ENCODE measurements at places on chromosomes 12 and 14.
A peak's percentile ranks its signal among the peaks of the same experiment; 100 is the strongest.

DNA sequence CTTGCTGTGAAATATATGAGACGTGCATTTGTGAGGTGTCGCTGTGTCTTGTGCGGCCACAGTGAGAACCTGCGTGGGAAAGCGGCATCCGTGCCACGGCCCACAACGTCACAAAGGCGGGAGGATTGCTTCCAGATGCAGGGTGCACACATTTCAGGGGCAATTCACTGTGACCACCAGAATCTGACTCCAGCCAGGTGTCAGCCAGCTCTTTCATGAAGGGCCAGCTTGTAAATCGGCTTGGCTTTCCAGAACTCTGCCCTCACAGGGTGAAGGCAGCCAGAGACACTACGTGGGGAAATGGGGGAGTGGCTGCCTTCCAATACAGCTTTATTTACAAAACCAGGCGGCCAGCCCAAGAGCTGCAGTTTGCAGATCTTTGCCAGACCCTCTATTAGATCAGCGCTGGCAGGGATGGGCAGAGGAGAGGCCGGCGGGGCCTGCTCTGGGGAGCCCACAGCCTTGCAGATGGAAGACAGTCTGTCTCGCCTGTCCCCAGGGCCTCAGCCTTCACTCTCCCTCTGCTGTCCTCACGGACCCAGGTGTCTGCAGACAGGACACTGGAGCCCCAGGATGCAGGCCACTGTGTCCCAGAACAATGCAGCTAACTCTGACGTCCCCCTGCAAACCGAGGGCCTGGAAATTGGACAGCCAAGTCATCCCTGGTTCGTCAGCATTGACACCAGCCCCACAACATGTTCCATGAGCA, 53.5 kb downstream of the ADGRD1 start:
- no peak for DNase-seq

GRCh38 chr12:12590961-12591360, 20.7 kb upstream of the CREBL2 start:
- DNase-seq: no peak

- no peak for DNase-seq
These were observed 7.9 kb downstream of the MBD6 start for GRCh38 chr12:57530396-57531142.

DNA sequence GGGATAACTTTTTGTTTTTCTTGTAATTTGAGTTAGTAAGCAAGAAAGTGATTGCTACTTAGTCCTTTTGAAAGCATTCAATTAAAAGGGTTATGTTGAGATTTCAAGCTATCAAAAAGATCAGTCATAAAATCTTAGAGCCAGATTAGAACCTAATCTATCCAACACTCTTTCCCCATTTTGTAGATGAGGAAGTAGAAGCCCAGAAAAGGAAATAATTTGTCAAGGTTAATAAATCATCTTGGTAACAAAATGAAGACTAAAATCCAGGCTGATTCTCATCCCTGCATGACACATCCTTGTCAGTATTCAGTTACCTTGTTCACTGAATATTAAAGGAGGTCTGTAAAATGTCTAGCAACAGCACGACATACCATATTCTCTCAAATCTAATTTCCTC, 26.5 kb downstream of the PPP1R13B start:
- DNase-seq: no peak

DNA sequence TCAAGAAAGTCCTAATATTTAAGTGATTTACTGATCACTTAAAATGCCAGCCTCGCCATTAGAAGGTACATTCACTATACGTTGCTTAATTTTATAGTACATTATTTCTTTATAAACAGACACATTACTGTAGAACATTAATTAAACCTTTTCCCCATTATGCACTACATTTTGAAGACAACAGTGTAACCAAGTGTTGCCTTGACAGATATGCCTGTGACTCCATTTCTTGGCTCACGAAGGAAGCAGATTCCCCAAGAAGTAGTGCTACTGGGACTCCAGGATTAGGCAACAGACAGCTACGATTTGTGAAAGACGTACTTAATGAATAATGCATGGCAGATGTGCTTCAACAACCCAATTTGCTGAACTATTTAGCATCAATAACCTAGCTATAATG, 394.8 kb downstream of the RPS29 start:
- DNase-seq: no peak

DNA sequence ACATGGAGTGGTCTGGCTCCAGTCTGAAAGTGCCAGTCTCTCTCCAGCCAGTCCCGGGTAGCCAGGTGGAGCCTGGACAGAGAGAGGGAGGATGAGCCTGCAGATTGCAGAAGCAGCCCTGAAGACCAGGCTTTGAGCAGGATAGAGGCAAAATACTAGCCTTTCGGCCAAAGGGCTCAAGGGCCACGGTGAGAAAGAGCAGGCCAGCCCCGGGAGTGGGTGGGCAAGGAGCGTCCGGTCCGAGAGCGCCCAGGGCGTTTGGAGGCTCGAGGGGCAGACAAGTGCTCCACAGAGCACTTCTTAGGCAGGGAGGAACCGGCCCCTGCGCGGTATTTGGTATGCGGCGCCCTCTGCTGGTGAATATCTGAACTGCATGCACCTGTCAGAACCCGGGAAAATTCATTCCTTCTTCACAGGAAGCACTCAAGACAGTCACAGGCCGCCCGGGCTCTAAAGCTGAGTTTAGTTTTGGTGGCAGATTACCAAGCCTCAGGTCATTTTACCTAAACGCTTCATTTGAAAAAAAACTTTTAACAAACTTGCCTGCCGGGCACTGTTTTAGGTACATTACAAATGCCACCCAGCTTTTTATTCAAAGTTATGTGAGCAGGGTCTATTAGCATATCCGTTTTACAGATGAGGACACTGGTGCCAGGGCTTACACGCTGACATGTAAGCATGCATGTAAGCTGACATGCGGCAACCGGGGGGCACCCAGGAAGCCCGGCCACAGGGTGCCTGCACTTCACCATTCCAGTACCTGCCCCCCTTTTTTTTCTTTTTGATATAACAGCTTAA, 21.0 kb upstream of the PSMC1 start:
- DNase-seq: peak; percentile 28

DNA sequence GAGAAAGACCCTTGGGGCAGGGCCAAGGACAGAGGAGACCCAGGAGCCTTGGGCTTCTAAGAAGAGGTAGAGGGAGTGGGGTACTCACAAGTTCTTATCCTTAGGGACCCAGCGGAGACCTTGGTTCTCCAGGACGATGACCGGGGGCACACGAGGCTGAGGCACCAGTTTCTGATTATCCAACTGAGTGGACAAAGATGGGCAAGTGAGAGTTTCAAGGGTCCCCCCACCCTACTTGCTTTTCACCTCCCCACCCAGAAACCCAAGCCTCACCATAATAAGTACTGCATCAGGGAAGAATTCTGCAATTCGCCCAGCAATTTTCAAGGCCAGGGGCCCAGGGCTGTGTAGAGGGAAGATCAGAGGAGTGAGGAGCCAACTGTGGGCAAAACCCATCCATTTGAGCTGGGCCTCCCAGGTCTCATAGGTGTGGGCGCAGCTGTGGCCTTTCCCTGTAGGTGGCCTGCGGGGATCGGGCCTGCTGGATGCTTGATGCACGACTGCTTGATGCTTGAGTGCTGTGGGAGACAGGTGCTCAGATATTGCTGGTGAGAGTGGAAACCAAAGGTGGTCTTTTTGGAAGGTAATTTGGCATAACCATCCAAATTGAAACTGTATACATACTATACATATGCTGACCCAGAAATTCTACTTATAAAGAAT, 2.0 kb downstream of the EMC9 start:
- DNase-seq: no peak

GRCh38 chr12:104809251-104809650, 148.8 kb downstream of the SLC41A2 start:
- no peak for DNase-seq

- DNase-seq: peak; percentile 77
These were observed 1553.8 kb upstream of the FLRT2 start for GRCh38 chr14:83975841-83976770.

GRCh38 chr12:89968151-89968700, 259.6 kb upstream of the ATP2B1 start:
- DNase-seq: no peak

GRCh38 chr14:73269729-73270531, 32.6 kb downstream of the PAPLN start:
- DNase-seq: peak; percentile 7

GRCh38 chr12:114408886-114409851, 3.2 kb upstream of the TBX5 start:
- peak; percentile 18 for DNase-seq

- no peak for DNase-seq
These were observed 13.7 kb downstream of the SIX4 start for GRCh38 chr14:60710494-60710893.

DNA sequence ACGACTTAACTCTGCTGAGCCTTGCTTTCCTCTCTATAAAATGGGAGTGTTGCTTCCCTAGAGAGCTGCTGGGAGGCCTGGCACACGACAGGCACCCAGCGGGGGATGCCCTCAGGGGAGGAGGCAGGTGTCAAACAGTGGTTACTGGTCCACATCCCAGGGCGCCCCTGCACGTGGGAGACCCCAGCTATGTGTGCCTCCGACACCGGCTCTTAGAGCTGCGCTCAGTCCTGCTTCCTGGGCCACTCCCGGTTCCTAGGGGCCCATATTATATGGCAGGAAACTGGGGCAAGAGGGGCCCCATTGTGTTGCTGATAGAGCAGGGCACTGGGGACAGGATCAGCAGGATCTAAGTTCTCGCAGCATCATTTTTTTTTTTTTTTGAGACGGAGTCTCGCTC, 47.3 kb downstream of the CHGA start:
- DNase-seq: no peak

DNA sequence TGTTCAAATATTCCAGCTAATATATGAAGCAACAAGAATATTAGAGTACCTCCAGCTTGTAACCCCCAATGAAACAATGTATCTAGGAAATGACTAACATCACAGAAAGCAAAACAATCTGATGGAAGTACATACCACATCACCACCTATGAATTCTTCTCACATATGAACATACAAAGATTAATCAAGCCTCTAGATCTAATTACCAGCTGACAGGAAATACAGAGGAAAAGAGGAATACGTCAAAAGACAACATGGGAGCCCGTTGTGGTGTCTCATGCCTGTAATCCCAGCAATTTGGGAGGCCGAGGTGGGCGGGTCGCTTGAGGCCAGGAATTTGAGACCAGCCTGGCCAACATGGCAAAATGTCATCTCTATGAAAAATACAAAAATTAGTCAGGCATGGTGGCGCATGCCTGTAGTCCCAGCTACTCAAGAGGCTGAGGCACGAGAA, 7.5 kb downstream of the NEDD8 start:
- peak; percentile 94 for DNase-seq

- DNase-seq: peak; percentile 76
These were observed 24.3 kb upstream of the EMP1 start for GRCh38 chr12:13171921-13172859.

DNA sequence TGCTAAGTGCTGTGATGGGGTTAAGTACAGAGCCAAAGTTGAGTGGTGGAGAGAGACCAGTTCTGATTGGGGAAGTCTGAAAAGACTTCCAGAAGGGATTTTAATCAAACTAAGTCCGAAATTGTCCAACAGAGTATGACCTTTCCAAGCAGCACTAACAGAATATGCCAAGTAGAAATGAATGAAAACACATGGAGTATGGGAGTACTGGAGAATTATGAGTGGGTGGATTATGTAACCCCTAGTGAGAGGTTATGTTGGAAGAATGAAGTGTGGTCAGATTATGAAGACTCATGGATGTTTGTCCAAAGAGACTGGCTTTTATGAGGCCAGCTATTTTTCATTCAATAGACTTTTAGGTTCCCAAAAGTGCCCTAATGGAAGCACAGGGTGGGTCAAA, 94.0 kb upstream of the PLEKHA5 start:
- DNase-seq: no peak

DNA sequence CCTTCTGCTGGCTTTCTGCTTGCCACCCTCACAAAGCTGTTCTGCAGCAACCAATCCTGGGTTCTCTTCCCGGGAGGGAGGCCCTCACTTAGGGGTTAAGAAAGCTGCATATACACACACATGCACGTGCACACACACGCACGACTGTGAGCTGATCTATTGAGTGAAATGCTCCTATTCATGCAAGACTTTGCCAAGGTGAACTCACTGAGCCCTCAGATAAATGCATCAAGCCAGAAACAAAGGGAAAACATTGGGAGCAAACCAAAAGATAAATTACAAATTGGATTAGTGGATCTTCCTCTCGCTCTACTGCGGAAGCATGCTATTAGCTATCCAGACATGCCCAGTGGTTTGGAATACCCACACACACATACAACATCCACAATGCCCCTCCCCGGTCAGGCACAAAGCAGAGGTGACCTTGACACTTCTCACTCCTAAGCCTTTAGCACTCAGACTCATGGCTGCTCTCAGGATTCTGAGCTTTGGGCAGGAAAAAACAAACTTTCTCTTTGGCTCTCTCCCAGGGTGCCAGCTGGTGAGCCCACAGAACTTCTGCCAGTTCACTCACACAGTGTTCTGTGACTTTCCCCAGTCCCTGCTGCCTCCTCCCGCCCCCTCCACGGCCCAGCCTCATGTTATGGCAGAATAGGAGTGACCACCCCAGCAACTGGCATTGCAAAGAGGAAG, 320.0 kb downstream of the DPF3 start:
- no peak for DNase-seq

DNA sequence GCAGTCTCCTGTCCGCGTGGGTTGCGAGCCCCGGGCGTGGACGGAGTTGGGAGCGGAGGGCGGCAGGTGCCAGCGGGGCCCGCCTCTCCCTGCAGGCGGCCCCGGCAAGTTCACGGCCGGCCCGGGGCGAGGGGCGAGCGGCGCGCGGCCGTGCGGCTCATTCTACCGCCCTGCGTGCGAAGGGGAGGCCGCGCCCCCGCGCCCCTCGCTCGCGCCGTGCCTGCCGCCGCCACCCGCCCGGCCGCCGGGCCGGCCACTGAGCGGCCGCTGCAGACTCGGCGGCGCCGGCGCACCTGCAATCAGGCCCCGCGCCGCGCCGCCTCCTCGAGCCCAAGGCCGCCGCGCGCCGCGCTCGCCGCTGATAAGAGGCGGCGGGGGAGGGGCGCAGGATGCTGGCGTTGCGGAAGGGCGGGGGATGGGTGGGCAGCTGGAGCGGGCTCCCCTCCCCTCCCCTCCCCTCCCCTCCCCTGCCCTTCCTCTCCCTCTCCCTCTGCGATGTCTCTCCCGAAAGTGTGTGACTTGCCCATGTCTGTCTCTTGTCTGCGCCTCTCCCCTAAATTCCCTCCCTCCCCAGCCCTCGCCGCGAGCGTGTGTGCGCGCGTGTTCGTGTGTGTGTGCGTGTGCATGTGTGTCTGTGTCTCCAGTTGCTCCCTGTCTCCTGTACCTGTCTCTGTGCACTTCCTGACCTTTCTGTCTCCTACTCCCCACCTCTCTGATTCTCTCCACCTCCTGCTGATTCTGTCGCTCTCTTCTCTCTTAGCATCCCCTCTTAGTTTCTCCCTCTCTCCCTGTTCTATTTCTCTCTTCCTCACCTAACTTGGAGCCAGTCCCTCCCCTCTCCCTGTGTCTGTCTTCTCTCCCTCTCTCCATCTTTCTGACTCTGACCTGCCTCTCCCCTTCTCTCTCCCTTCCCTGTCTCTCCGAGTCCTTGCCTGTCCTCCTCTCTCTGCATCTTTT, 768.1 kb upstream of the TBX3 start:
- peak; percentile 8 for DNase-seq

GRCh38 chr12:9043766-9044165, 54.4 kb downstream of the KLRG1 start:
- no peak for DNase-seq

- no peak for DNase-seq
These were observed 225.1 kb upstream of the DIO3 start for GRCh38 chr14:101336183-101336582.
